COLO829 (cell line): ENCODE measurements at places on chromosomes 11 and 22.

- no peak for DNase-seq
Measured at GRCh38 chr11:61004761-61005181, 33.3 kb downstream of the CD6 start.

GRCh38 chr11:1345737-1346513 lies 36.5 kb upstream of the TOLLIP start:
- no peak for DNase-seq

DNA sequence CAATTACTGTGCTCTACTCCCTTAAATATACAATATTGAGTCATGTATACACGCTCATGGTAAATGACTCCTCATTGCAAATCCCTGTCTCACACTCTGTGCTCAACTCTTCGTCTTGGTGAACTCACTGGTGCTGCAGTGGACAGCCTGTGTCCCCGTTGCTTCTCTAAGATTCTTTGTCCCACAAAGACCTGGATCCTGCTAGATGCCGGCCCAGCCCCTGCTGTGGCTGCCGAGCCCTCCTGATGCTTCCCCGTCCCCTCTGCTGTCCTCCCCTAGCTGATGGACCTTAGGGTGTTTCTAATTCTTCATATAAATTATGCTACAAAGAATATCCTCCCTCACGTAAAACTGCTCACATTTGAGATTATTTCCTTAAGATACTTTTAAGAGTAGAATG lies 5.5 kb downstream of the APOL2 start:
- DNase-seq = no peak

- peak; percentile 52 for DNase-seq
Measured at GRCh38 chr11:65780770-65781151, at the start of gene AP5B1. TSS of gene AP5B1 (minus strand) at chr11:65780976. CDS start at chr11:65780591, 385 bp downstream.

GRCh38 chr22:46069521-46070214 lies 80.7 kb upstream of the PPARA start:
- DNase-seq = peak; percentile 85

- no peak for DNase-seq
Measured at GRCh38 chr22:30610299-30610698, 3.3 kb downstream of the TCN2 start.

DNA sequence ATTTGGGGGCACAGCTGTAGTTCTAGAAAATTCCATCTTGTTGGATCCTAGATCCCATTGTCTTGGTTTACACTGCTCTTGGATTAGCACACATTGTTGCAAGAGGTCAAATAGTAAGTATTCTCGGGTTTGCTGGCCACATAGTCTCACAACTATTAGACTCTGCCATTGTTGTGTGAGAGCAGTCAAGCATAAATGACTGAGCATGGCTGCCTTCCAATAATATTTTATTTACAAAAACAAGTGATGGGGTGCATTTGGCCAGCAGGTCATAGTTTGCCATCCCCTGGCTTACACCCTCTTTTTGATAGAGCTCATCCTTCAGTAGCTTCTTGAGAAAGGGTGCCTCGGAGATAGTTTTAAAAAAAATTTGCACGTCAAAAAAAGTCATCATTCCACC lies 77.9 kb upstream of the ALX4 start:
- no peak for DNase-seq

DNA sequence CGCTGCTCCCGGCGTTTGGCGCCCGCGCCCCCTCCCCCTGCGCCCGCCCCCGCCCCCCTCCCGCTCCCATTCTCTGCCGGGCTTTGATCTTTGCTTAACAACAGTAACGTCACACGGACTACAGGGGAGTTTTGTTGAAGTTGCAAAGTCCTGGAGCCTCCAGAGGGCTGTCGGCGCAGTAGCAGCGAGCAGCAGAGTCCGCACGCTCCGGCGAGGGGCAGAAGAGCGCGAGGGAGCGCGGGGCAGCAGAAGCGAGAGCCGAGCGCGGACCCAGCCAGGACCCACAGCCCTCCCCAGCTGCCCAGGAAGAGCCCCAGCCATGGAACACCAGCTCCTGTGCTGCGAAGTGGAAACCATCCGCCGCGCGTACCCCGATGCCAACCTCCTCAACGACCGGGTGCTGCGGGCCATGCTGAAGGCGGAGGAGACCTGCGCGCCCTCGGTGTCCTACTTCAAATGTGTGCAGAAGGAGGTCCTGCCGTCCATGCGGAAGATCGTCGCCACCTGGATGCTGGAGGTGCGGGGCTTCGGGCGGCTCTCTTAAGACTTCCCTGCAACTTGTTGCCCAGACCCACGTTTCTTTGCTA lies at the start of gene CCND1:
Gene CCND1, plus strand, starts transcription at position 162 of the 587 bp plus-strand sequence. Its CDS starts 158 bp downstream, at position 320.
- peak; percentile 86 for DNase-seq

GRCh38 chr11:12085371-12086251 lies 24.8 kb upstream of the MICAL2 start:
- DNase-seq = no peak

DNA sequence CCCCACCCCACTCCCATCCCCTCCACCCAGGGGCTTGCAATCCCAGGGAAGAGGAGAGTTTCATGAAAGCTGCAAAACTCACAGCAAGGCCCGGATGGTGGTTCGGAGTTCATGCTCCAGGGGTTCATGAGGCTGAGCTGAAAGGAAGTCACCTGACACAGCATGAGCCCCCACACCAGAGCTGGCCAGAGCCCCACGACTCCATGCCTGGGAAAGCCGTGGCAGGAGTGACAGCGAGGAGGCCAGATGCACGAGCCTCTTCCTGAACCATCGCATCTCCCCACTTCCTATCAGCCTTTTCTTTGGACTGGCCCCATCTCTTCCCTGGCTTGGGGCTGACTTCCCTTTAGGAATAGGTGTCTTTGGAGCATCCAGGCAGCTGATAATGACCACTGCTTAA lies 105.8 kb downstream of the ABTB2 start:
- no peak for DNase-seq

DNA sequence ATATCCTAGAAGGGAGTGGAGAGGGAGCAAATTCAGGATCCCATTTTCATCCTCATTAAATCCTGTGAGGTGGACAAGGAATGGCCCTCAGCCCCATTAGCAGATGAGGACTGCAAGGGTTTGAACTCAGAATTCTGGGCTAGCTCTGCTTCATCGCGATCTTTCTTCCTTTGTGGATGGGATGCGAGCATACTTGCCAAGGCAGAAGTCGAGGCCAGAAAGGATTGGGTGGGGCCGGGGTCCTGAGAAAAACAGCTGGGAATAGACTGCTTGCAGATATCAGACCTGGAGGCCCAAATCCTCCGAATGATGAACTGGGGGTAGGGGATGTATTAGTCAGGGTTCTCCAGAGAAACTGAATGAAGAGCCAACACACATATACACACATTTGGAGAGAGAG lies 179.0 kb downstream of the CHST1 start:
- no peak for DNase-seq

DNA sequence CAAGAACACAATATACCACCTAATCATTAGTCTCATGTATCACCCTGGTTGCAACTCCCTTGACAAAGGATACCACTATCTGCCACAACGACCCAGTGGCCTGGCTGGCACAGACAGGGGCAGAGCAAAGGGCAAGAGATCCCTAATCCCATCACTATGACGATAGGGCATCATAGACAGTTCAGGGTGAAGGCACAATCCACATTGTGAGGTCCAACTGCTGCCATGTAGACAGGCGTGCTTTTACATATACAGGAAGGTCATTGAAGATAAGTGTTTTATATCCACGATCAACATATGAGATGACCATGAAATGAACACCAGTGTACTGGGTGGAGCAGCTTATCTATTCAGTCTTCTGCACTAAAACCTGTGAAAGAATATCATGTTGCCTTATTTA lies 94.6 kb downstream of the IGLL1 start:
- no peak for DNase-seq

DNA sequence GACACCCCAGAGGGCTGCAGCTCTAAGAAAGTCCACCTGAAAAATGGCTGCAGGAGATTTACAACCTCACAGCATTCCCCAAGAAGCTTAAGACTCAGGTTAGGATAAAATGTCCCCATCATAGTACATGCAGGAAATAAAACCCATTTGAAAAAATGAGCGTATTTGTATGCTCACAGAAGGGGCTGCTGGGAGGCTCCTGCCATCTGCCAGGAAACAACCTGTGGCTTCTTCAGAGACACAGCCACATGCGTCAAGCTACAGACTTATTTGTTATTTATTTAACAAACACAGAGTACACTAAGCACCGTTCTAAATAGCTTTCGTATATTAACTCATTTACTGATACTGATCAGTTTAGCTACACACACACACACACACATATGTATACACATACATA lies 73.4 kb downstream of the FEZ1 start:
- no peak for DNase-seq

DNA sequence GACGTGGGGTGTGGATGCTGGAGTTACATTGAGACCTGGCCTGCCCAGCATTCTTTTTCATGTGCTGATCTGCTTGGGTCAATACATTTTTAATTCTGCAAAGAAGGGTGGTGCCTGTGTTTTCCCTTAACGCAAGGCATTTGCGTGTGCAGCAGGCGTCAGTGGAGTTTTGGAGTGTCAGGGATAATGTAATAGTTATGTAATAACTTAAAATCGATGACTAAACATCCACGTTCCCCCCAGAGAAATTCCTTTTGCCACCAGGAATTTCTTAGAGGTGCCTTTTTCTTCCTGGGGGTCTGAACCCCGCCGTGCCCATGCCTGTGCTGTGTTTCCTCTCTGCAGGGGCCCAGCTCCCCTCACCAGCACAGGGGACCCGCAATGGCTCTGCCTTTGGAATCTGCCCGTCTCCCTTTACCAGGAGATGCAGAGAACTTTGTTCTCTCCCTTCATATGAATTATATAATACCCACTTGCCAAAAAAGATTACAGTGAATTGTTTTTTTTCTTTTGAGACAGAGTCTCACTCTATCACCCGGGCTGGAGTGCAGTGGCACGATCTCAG lies 62.6 kb downstream of the TBC1D22A start:
- DNase-seq = no peak

DNA sequence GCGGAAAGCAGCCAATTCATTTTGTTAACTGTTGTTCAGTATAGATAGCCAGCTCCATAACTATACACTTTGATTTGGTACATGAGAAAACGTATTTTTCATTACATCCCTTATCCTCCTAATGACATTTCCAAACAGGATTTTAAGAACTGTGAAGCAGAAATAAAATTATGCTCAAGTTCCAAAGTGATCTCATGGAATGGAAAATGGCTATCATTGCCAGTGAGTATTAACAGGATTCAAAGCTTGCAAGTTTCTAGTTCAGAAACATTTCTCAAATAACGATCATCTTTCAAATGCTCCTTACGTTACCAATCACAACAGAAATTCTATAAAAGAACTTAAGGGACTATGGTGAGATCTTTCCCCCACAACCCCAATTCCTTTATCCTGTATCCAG lies 53.7 kb downstream of the CADM1 start:
- no peak for DNase-seq

DNA sequence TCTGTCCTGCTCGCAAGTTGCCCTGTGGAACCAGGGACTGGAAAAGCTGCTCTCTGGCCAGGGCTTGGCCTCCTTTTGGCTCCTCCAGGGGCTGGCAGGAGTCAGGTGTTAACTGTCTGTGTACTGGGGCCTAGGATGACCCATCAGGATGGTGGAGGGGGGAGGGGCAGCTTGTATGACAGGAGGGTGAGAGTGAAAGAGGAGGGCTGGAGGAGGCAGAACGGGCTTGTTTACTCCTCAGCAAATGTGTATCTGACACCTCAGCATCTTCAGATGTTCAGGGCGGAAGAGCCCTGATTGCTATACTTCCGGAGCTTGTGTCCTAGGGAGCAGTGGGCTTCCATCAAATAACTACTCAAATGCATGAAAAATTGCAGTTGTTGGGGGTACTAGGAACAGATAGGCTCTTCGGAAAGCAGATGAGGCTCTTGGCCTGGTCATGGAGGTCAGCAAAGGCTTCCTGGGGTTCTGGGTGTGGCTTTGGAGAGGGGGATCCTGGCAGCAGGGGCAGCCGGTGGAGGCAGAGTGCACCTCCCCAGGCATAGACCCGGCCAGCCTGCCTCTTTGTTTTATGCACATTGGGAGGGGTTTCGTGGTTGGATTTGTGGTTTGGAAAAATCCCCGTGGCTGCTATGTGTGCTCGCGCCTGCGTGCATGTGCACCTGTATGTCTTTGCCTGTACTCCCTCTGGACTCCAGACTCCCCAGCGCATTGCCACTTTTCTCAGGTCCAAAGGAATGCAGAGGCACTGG lies 31.2 kb downstream of the CD82 start:
- no peak for DNase-seq

- DNase-seq = peak; percentile 75
Measured at GRCh38 chr11:46529095-46529905, 64.5 kb downstream of the AMBRA1 start.

- DNase-seq = no peak
Measured at GRCh38 chr11:126991596-126991995, 9.0 kb downstream of the KIRREL3 start.

DNA sequence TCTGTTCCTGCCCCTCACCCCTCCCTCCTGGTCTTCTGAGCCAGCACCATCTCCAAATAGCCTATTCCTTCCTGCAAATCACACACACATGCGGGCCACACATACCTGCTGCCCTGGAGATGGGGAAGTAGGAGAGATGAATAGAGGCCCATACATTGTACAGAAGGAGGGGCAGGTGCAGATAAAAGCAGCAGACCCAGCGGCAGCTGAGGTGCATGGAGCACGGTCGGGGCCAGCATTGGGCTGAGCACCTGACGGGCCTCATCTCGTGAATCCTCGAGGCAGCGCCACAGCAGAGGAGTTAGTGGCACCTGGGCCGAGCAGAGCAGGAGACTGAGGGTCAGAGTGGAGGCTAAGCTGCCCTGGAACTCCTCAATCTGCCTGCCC lies 941.8 kb downstream of the BRD1 start:
- DNase-seq = no peak

- no peak for DNase-seq
Measured at GRCh38 chr11:40161854-40162410, 1297.5 kb downstream of the LRRC4C start.

DNA sequence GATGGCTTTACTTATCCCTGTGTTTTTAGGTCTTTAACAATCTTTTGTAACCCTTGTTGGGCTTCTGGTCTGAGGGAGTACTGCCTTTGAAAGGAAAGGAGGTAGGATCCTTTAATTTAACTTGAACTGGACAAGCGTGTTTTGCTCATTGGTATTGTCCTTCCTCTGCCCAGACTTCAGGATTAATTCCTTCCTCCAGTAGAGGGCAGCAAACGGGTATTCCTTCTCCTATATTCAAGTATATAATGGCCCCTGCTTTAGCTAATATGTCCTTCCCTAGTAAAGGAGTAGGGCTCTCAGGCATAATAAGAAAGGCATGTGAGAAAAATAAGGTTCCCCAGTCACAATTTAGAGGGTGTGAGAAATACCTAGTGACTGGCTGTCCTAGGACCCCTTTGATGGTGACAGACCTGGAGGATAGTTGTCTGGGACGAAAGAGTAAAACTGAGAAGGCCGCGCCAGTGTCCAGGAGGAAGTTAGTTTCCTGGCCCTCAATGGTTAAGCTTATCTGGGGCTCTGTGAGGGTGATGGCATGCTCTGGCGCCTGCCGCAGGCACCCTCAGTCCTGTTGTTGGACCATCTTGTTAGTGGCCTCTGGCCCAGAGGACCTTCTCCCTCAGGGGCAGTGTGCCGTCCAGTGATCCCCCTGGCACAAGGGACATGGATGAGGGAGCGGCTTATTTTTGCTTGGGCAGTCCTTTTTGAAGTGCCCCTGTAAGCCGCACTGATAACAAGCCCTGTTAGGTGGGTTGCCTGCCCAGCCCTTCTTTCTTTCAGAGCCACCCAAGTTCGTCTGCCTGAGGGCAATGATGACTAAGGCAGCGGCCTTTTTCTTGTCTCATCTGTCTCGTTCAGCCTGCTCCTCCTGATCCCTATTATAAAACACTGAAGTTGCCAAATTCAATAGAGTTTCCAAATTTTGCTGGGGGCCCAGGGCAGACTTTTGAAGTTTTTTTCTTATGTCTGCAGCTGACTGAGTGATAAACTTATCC lies 51.8 kb downstream of the C11orf71 start:
- peak; percentile 14 for DNase-seq
